Stimulated activated CD4-positive, alpha-beta T cell treated with anti-CD3 and anti-CD28 coated beads, TNF-alpha, amount 100 ng/mL, for 1 hour (primary cell): ENCODE measurements at places on chromosomes 12 and 14.

DNA sequence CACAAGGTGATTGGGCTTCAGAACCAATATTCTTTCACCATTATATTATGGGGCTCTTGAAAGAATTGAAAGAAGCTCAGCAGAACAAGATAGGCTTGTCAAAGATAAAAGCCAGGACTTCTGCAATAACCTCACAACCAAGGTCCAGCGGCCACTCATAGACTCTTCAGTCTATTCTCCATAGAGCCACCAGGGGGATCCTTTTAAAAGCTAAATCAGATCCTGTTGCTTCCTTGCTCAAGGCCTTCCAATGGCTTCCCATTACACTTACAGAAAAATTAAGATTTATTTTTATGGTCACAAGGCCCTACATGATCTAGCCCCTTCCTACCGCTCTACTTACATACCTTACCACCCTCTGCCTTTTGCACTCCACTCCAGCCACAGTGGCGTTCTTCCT, 169.6 kb downstream of the C12orf42 start:
- no peak for DNase-seq

DNA sequence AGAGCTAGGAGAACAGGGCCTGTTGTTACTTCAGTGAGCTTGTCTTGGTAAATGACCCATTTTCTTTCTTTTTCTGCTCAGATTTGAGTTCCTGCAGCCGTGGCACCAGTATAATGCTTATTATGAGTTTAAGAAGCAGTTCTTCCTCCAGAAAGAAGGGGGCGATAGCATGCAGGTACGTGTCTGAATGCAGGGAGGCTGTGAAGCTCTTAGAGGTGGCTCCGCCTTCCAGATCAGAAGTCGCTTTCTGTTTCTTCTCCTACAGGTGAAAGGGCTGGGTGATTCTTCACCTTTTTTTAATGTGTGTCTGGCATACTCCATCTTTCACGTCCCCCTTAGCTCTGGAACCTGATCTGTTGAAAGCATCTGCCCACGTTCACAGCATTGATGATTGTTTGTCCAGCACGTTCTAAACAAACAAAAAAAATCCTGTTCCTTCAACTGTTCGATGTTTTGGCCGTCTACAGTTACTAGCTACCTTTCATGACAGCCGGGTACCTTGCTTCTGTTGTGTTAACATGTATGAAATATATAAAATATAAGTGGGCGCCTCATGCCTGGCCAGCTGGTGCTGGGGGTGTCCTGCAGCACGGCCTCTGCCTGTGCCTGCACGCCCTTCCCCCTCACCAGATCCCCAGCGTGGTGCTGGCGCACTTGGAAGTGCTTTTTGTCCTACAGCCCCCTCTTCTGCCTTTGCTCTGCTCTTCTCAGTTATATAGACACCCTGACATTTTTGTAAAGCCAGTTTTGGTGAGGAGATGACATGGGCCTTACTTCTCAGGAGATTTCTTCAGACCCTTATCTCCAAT, 44.6 kb downstream of the SFSWAP start:
- no peak for DNase-seq

DNA sequence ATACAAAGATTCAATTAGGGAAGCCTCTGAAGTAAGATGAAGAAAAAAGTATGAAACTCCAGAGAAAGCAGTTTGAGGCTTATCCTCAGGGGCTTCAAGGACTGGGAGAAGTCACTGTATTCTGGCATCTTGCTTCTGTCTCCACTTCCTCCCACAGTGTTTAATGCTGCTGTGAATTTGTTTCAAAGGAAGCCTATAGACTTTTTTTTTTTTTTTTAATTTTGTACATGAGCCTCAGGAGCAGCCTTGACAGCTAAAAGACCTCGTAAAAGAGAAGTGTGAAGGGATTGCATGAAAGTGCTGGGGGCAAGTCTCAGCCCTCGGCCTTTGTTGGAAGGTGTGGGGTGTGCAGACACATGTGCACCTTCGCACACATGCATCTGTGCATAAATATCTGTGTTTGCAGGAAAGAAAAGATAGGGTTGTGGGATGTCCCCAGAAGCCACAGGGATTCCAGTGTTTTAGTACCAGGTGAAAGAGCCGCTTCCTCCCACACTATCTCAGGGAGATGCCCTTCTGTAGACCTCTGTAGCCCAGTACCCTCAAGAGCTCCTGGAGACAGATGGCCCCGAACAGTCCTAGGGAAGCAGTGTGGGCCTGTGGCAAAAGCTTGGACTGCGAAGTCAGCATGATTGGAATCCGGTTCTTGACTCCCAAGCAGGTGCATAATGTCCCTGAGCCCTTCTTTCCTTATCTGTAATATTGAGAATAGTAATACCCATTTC, 193.5 kb upstream of the BCL2L14 start:
- DNase-seq, result no peak

DNA sequence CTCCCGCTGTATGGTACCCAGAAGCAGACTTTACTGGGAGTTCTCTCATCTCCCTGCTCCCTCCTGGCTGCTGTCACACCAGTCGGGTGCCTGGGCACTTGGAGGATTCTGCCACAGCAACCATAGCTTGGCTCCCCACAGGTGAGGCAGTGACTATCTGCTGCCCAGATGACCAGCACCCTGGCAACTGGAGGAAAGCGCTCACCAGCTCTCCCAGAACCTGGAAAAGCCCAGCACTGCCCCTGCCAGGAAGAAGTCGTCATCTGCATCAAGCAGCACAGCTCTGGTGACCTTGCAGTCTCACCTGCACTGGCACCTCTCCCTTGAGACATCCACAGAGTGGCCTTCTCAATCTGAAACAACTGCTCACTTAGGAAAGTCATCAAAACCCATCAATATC, 31.9 kb upstream of the TC2N start:
- DNase-seq, result no peak

- DNase-seq, result no peak
Observed at GRCh38 chr14:84963518-84963917, 566.4 kb upstream of the FLRT2 start.

DNA sequence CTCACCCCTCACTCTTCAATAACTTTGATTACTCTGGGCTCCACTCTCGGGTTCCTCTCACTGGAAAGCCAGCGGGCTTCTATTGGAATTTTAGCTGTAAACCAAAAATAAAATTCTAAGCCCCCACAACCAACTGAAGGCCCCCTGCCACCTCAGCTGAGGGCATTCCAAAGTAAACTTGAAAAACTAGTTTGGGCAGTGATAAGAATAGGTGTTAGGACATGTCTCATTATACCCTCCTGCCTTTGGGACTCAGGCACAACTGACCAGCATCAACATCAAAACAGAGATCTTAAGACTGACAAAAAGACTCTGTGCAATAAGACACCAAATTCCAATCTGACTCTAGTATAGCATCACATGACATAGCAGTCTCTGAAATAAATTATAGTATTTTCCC, 11.9 kb upstream of the TSPAN9 start:
- DNase-seq, result no peak

DNA sequence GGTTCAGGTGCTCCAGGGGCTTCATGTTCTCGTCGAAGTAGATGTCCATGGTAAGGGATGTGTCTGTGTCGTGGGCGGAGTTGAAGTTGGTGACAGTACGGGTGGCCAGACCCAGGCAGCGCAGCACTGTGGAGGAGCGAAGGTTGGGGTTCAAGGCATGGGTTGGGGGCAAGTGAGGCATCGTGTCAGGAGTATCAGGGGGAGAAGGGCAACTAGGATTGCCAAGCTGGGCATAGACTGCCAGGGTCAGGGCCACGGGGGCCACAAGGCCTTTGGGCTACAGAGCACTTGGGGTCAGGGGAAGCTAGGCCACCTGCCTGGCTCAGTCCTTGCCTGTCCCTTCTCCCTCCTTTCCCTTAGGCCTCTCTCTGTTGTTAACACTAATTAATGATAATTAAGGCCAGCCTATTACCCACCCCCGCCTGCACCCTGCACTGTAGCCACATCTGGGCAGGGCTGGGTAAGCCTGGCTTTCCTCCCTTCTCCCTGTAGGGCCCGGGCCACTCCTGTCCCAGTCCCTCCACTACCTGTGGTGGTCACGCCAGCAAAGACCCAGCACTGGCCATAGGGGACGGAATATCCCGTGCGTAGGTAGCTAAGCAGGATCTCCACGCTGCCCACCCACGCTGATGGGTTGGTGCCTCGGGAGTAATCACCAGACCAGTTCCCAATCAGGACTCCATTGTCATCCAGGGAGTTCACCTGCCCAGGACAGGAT, 4.3 kb downstream of the TGM1 start:
- no peak for DNase-seq

GRCh38 chr14:101233808-101234207, 327.5 kb upstream of the DIO3 start:
- no peak for DNase-seq

GRCh38 chr12:94276725-94277124, 128.3 kb downstream of the PLXNC1 start:
- no peak for DNase-seq

GRCh38 chr12:115013236-115013981, 329.4 kb upstream of the TBX3 start:
- DNase-seq, result no peak

DNA sequence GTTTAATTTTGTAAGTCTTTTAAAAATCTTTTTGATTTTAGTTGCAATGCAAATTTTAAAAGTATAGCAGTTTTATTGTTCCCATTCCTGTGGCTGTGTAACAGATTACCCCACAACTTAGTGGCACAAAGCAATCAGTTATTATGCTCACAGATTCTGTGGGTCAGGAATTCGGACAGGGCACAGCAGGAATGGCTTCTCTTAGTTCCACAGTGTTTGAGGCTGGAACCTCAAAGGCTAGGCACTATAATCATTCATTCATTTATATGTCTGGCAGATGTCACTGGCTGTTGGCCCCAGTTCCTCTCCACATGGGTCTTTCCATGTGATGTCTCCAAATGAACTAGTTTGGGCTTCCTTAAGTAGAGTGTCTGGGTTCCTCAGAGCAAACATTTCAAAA, 193.3 kb downstream of the RAD51B start:
- no peak for DNase-seq

DNA sequence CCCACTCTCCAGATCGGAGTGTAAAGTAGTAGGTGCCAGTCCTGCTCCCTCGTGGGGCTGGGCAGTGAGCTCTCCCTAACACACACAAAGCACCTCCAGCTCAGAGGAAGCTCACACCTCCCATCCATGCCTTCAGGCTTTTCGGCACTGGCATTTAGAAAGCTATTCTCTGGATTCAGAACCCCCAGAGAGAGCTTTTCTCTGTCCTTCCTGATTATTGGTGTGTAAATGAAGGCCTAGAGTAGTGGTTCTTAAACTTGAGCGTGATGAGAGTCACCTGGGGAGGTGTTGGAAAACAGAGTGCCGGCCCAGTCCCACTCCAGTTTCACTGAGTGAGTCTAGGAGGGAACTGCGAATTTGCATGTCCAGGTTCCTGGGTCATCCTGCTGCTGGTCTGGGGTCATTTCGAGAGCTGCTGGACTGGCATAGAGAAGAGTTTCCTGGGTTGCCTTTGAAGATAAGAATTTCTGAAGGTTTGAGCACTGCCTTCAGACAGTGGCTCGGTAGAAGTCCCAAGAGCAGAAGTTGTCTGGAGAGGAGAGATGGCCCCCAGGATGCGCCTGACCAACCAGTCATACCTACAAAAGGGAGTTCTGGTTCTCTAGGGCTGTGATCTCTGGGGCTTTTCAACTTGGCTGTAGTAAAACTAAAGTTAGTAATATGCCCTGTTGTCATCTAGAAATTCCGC, 15.1 kb downstream of the CD9 start:
- DNase-seq, result no peak

- DNase-seq, result no peak
Observed at GRCh38 chr12:107361970-107362369, 268.6 kb upstream of the CRY1 start.

DNA sequence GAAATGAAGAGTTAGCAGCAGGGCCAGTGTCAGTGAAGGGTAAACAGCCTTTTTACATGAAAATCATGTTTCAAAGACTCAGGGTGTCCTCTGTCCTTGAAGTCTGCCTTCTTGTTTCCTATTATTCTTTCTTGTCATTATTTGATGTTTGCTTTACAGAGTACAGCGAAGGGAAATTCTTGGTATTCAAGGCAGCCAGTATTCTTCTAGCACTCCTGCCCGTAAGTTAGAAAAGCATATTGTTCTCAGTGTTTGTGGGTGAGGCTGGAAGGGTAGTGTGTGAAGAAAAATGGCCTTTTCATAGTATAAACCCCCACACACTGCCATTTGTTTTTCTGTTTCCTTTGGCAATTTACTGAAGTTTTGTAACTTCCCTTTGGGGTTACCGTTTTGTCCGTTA, 217.3 kb upstream of the NAV3 start:
- DNase-seq, result no peak

GRCh38 chr12:53098354-53098981, 1.0 kb downstream of the IGFBP6 start:
- no peak for DNase-seq

GRCh38 chr14:96997996-96998395, 200.8 kb downstream of the VRK1 start:
- no peak for DNase-seq

DNA sequence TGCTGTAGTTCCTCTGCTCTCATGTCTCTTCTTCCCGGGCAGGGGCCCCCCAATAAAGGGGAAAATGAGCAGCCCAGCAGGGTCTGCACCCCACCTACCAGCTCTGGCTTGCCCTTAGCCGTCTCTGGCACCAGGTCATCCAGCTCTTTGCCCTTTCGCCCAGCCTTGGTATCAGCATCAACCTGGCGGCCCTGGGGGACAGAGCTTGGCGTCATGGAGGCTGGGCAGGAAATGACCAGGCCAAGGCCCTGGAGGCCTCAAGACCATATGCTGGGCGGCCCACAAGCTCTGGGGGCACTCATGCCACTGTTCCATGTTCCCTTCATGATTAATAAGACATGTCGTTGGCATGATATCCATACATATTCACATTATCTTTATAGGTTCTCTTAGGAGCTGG, 14.7 kb downstream of the MYL6 start:
- DNase-seq, result no peak

DNA sequence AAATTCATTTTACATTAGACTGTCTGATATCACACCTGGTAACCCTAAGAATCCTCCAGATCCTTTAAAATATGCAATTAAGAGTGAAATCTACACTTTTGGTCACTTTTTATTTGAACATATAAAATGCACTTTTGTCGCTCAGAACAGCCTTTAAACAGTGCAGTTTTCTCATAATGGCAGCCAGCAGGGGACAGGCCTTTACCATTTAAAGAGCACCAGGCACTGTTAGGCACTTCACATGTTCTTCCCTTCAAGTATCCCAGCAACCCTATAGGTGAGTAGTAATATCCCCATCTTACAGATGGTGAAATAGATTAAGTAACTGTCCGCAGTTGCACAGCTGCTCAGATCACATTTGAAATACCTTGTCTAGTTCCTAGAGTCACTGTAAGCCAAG, 11.3 kb upstream of the SAMD4A start:
- no peak for DNase-seq

DNA sequence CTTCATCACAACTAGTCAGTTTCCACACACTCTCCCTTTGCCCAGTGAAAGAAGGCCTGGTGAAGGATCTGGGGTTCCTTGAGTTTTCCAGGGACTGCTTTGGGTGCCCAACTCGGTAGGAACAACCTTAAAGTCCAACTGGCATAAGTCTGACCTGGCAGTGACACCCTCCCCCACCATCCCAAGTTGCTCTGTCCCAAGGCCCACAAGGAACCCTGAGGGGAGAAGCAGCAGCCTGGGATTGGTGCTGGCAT, 1.6 kb downstream of the KMT2D start:
- no peak for DNase-seq
